ENCODE measurements at places on chromosomes 12 and 14.

DNA sequence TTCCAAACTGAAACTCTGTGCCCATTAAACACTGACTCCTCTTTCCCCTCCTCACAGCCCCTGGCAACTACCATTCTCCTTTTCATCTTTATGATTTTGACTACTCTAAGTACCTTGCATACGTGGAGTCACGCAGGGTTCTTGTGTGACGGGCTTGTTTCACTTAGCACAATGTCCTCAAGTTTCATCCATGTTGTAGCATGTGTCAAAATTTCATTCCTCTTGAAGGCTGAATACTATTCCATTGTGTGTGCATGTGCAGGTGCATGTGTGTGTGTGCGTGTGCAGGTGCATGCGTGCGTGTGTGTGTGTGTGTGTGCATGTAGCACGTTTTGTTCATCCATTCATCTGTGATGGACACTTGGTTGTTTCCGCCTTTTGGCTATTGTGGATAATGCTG, 106.1 kb downstream of the ZFP36L1 start:
- peaks cover 46% of the 10 kb centered on the region for H3K4me1 ChIP-seq
- no peak overlapping the region for H3K27ac ChIP-seq
- no peak overlapping the region for H3K4me3 ChIP-seq
- no peak for DNase-seq
- no peaks in the 10 kb centered on the region for H3K27me3 ChIP-seq
- no peaks in the 10 kb centered on the region for H3K36me3 ChIP-seq

- H3K27me3 ChIP-seq = no peaks in the 10 kb centered on the region
- H3K36me3 ChIP-seq = no peaks in the 10 kb centered on the region
- H3K27ac ChIP-seq = no peak overlapping the region
- H3K4me3 ChIP-seq = no peak overlapping the region
Measured at GRCh38 chr12:119447126-119447525, 112.6 kb downstream of the CCDC60 start.

DNA sequence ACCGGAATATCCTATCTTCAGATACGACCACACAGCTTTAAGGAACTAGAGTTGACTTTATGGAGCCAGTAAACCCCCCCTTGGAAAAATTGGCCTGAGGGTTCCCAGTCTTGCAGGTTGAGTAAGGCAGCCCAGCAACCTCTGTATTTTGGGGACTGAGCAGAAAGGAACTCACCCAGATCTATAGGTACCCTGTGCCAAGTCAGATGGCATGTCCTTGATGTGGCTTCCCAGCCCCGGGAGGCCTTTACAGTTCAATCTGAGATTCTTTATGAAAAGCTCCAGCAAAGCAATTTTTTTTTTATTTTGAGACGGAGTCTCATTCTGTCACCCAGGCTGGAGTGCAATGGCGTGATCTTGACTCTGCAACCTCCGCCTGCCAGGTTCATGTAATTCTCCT, 27.6 kb downstream of the TMEM121 start:
- no peak overlapping the region for H3K4me3 ChIP-seq
- H3K4me1 ChIP-seq = no peaks in the 10 kb centered on the region
- peak; percentile 57 for DNase-seq
- H3K36me3 ChIP-seq = no peaks in the 10 kb centered on the region

DNA sequence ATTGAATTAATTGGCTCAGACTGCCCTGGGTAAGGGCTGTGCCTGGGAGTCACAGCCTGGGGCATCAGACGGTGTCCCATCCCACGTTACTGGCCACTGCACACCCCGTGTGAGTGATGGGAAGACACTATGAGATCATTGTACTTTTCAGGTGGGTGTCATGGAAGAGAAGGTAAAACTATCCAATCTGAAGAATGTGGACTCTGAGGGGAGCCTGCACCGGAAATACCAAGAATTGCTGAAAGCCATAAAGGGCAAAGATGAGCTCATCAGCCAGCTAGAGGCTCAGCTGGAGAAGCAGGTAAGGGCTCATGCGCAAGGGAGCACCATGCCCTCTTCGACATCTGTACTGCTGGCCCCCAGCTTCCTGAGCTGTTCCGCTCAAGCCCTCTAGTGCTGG, 24.0 kb downstream of the PLEKHH1 start:
- no peaks in the 10 kb centered on the region for H3K27me3 ChIP-seq
- no peak for DNase-seq
- H3K27ac ChIP-seq = no peak overlapping the region
- no peak overlapping the region for H3K4me3 ChIP-seq
- no peaks in the 10 kb centered on the region for H3K36me3 ChIP-seq

- no peaks in the 10 kb centered on the region for H3K27me3 ChIP-seq
- H3K36me3 ChIP-seq = no peaks in the 10 kb centered on the region
- peak; percentile 79 for DNase-seq
- peaks cover 33% of the 10 kb centered on the region for H3K4me1 ChIP-seq
- peak overlapping the region; percentile 29 for H3K4me3 ChIP-seq
Measured at GRCh38 chr14:94341656-94342333, 18.7 kb upstream of the SERPINA6 start.

GRCh38 chr14:60999536-60999935, 18.5 kb downstream of the SLC38A6 start:
- peaks cover 11% of the 10 kb centered on the region for H3K36me3 ChIP-seq
- H3K27ac ChIP-seq = no peak overlapping the region
- H3K27me3 ChIP-seq = no peaks in the 10 kb centered on the region
- peaks cover 7% of the 10 kb centered on the region for H3K4me1 ChIP-seq

DNA sequence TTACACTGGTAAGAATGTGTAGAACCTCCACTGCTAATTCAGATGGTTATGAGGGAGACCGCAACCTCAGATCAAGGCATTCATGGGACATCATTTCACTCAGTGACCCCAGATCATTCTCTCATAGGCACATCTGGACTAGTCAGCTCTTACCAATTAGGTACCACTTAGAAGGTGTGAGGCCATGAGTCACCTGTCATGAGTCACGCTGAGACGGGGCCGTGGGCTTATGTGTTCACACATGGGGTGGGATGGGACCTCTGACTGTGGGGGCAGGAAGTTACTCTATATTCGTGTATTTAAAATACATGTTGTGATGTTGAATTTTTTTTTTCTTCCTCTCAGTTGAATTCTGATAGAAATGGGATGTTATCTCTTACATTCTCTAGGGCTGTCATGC, 55.9 kb downstream of the CCDC92 start:
- H3K4me1 ChIP-seq = no peaks in the 10 kb centered on the region
- no peak for DNase-seq
- no peak overlapping the region for H3K4me3 ChIP-seq
- H3K36me3 ChIP-seq = no peaks in the 10 kb centered on the region

- H3K4me1 ChIP-seq = no peaks in the 10 kb centered on the region
- no peak overlapping the region for H3K27ac ChIP-seq
- no peak overlapping the region for H3K4me3 ChIP-seq
Measured at GRCh38 chr12:115017346-115017745, 333.4 kb upstream of the TBX3 start.

DNA sequence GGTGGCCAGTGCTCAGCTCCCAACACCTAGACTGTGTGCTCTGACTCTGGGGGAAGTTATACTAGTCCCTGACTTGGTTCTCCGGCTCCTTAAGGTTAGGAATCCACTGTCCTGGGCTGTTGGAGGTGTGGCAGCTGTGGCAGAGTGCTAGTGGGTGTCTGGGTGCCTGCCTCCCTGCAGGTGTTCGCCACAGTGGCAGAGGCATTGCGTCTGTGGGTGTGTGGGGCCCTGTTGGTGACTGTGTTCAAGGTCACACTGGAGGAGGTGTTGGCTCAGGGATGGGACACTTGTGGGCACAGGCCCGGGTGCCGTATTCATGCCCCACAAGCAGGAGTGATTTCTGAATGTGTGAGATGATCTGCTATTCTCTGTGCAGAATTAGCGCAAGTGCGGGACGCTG, 467.4 kb downstream of the TMEM121 start:
- H3K27me3 ChIP-seq = no peaks in the 10 kb centered on the region
- no peak overlapping the region for H3K4me3 ChIP-seq
- H3K4me1 ChIP-seq = peaks cover 8% of the 10 kb centered on the region
- DNase-seq = no peak
- H3K36me3 ChIP-seq = no peaks in the 10 kb centered on the region

- DNase-seq = peak; percentile 58
- no peaks in the 10 kb centered on the region for H3K36me3 ChIP-seq
- peak overlapping the region; percentile 95 for H3K27ac ChIP-seq
- peak overlapping the region; percentile 31 for H3K4me3 ChIP-seq
- H3K4me1 ChIP-seq = peaks cover 72% of the 10 kb centered on the region
- H3K27me3 ChIP-seq = no peaks in the 10 kb centered on the region
Measured at GRCh38 chr14:77043177-77043983, 14.9 kb upstream of the IRF2BPL start.

DNA sequence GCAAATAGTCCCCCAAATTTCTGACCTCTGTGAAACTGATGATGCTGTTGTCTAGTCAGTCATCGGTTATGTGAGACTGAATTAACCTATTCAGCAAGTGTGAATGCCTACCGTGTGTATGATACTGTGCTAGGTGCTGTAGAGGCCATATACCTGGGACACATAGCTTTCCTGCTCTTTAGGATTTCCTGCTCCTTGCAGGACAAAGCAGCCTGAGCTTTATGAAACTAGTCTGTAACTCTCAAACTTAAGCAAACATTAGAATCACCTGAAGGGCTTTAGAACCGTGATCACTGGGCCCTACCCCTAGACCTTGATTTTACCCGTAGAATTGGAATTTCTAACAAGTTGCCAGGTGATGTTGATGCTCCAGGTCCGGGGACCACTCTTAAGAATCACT, 6.9 kb downstream of the MARK3 start:
- H3K4me1 ChIP-seq = peaks cover 40% of the 10 kb centered on the region
- no peak for DNase-seq
- no peaks in the 10 kb centered on the region for H3K27me3 ChIP-seq
- no peaks in the 10 kb centered on the region for H3K36me3 ChIP-seq
- H3K27ac ChIP-seq = no peak overlapping the region
- H3K4me3 ChIP-seq = no peak overlapping the region

- peak; percentile 100 for DNase-seq
- H3K4me1 ChIP-seq = peaks cover 14% of the 10 kb centered on the region
- H3K36me3 ChIP-seq = no peaks in the 10 kb centered on the region
- peak overlapping the region; percentile 73 for H3K27ac ChIP-seq
- peaks cover 35% of the 10 kb centered on the region for H3K27me3 ChIP-seq
- H3K4me3 ChIP-seq = peak overlapping the region; percentile 60
Measured at GRCh38 chr12:132327336-132328171, 1.8 kb downstream of the GALNT9 start.

GRCh38 chr12:121240484-121241101, 30.7 kb downstream of the P2RX4 start:
- H3K4me1 ChIP-seq = peaks cover 6% of the 10 kb centered on the region
- H3K27ac ChIP-seq = peak overlapping the region; percentile 12
- H3K36me3 ChIP-seq = peaks cover 17% of the 10 kb centered on the region
- peak overlapping the region; percentile 37 for H3K4me3 ChIP-seq

DNA sequence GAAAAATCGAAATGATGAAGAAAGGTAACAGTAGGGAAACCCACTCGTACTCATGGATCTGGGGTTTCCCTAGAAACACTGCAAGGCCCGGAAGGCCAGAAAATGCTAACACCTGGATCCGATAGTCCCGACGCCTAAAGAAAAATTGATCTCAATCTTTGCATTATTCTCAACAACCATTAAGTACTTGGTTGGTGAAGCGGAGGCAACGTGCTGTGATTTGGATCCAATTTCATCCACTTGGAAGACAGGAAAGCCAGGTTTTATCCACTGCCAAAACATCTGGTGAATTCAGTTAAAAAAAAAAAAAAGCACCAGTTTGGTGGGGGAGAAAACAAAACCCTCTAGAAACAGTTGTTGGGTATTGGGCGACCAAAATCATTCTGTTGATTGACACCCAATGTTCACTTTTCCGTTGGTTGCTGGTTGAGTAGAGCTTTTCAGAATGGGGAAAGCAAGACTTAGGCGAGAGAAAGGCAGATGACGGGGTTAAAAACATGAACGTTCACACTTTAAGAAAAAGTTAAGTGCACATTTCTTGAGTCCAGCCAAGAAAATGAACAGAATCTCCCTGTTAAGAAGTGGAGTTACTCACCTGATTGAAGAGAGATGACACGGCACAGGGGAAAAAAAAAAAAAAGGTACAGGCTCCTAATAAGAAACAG, 41.9 kb upstream of the MED13L start:
- peak overlapping the region; percentile 42 for H3K4me3 ChIP-seq
- peak overlapping the region; percentile 94 for H3K27ac ChIP-seq
- H3K27me3 ChIP-seq = no peaks in the 10 kb centered on the region
- peaks cover 28% of the 10 kb centered on the region for H3K4me1 ChIP-seq
- no peaks in the 10 kb centered on the region for H3K36me3 ChIP-seq

DNA sequence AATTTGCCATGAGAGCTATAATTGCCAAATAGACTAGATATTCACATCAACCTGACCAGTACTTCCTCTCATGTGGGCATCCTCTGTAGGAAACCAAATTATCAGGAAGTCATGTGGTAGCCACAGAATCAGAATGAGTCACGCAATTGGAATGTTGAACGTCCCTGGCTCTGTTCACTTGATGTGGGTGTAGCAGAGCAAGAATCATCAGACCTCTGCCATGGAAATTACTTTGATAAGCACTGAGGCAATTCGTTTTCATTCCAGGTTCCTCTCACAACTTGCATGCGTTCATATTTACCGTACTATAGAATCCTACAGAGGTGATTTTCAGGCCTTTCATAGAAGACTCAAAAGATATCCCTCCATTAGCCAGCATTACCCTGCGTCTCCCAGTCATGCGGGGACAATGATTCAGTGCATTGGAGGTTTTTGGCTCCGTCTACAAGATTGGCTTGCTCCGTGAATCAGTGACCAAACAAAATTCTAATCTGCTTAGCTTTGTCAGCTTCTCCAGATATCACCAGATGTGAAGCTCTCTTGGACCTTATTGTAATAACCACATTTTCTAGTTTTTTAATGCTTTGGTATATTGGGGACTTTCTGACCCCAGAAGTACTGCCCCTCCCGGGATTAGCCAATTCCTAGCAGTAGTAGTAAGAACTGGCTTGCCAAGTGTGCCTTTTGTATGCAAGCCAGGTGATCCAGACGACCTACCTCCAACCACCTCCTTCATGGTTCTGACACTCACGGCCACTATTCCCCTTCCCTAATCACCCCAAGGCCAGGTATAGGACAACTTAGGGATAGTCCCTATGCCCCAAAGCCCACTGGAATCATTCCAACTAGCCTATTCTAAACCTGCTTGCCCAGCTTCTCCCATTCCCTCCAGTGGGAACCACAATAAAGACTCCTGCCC, 133.4 kb downstream of the KICS2 start:
- peak; percentile 49 for DNase-seq
- H3K27ac ChIP-seq = peak overlapping the region; percentile 89
- peaks cover 7% of the 10 kb centered on the region for H3K36me3 ChIP-seq
- no peaks in the 10 kb centered on the region for H3K27me3 ChIP-seq
- peaks cover 29% of the 10 kb centered on the region for H3K4me1 ChIP-seq

DNA sequence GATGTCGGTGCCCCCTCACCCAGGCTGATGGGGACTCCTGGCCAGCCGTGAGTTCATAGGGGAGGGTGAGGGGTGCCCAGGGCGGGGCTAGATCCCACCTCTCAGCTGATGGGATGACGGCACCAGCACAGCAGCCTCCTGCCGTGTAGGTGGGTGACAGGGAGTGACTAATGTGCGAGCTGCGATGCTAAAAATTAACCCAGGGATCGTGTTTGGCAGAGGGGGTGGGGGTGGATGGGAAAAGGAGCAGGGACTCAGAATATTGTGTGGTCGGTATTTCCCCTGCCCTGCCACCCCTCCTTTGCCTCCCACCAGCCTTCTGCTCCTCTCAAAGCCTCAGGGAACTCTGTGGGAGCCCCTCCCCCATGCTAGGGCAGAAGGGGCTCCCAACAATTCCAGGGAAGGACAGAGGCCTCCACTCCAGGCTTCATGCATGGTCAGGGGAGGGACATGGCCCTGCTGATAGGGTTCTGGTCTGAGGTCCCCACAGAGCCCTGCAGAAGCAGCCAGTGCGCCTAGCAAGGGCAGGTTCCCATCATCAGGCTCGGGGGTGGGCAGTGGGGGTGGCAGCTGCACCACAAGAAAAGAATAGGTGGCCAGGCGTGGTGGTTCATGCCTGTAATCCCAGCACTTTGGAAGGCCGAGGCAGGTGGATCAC, 12.5 kb downstream of the TAMALIN start:
- no peaks in the 10 kb centered on the region for H3K36me3 ChIP-seq
- H3K27ac ChIP-seq = no peak overlapping the region
